T-helper 2 cell treated with Interferon-gamma antibody and Interleukin-4, amounts not matched to agents 5 μg/mL and 100 μg/mL, for 36 hours (primary cell): ENCODE measurements at places on chromosomes 4 and X.

- DNase-seq, result no peak
These were observed 409.1 kb upstream of the TEX13C start for GRCh38 chrX:124910611-124911010.

- no peak for DNase-seq
These were observed 165.0 kb downstream of the HEPH start for GRCh38 chrX:66328950-66329596.

DNA sequence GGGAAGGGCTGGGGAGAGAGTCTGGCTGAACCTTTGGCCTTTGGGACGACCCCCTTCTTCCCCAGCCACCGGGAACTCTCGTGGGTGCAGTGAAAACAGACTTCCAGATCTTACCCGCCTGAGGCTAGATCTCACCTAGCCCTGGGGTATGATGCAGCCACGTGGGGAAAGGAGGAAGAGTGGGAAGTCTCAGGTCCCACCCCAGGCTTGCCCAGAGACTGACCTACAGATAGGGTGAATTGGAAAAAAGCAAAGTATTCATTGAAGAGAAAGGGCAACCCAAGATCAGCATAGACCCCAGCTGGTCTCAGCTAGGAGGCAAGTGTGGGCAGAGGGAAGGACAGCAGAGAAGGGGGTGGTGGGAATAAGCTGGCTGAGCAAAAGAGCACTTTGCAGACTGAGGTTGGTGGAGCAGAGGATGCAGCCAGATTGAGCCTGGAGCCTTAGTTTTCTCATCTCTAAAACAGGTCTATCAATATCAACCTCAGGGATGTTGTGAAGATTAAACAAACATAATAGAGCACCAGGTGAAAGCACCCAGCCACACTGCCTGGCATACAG, 4.2 kb upstream of the EFNB1 start:
- DNase-seq, result no peak

- DNase-seq, result no peak
These were observed 14.0 kb upstream of the ART3 start for GRCh38 chr4:76060506-76060905.

GRCh38 chrX:129925305-129926092, 19.5 kb downstream of the UTP14A start:
- peak; percentile 49 for DNase-seq

GRCh38 chr4:111689214-111689613, 456.0 kb upstream of the FAM241A start:
- no peak for DNase-seq

GRCh38 chr4:119005928-119006460, 117.3 kb downstream of the SYNPO2 start:
- DNase-seq, result no peak

DNA sequence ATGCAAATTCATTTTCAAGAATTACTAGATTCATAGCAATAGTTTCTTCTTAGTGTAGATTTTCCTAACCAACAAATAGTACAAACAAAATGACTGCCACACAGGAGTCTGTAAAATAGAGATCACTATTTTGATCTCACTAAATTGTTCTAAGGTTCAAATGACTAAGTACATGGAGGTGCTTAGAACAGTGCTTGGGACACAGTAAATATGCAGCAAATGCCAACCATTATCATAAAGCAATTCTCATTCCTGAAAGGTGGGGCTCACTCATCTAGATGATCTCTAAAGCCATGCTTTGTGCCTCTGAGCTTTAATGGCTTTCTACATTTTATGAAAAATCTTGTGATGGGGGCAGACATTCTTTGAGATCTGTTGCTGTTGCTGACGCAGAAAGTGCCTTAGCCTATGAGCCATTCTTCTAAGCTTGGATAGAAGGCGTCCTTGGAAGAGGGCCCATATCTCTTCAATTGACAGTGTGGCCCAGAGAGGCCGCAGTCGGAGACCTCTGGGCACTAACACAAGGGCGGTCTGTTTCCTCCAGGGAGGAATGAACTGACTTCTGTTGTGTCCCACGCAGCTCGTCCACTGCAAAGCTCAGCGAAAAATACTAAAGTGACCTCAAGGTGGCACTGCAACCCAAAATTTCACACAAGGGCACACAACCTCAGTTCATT, 23.5 kb downstream of the TLR10 start:
- DNase-seq, result peak; percentile 32

GRCh38 chr4:105171912-105172311, 25.2 kb downstream of the TET2 start:
- no peak for DNase-seq

DNA sequence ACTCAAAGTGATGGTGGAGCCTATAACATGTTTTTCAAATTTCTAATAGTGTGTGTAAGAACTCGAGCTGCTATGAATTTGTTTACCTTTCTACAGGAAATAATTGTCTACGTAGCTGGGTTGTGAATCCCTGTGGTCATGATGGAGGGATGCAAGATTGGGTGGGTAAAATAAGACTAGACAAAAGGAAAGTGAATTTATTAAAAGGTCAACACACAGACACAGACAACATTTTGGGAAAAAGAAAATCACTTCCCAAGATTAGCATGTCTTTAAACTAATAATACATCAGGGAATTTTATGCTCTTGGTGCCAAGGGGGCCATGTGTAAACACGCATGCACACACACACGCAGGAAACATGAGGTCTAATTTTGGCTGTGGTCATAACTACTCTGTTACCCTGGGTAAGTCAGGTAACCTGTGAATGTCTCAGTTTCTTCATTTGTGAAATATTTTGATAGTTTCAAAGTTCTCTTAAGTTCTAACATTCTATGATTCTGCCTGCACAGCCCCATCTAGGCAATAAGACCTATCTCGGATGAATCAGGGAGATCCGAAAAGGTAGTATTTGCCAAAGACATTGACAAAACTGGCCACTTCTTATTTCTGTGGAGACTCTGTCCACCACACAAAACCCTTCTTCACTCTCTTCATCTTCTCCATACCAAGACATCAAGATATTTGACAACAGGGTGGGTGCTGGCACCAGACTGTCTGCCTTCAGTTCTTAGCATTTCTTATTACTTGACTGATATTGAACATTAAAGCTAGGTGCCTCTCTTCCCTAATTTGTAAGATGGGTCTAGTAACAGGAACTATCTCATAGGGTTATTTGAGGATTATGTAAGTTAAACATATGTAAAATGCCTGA, 1.6 kb upstream of the UNC5C start:
- no peak for DNase-seq

DNA sequence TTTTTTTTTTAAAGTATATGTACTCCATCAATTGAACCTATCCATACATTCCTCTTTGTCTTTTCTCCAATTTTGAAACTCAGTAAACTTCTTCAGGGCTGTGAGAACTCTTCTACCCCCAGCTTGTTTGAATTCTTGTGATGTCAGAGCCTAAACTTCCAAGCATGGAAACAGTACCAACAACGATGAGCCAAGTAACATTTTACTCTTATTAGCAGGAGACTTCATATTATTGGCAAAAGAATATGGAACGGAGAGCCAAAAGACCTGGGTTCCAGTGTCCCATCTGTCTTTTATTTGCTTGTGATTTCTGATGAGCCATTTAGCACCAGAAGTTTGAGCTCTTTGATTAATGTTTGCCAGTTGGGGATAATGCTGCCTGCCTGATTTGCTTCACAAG, 5.3 kb downstream of the DIAPH2 start:
- no peak for DNase-seq

DNA sequence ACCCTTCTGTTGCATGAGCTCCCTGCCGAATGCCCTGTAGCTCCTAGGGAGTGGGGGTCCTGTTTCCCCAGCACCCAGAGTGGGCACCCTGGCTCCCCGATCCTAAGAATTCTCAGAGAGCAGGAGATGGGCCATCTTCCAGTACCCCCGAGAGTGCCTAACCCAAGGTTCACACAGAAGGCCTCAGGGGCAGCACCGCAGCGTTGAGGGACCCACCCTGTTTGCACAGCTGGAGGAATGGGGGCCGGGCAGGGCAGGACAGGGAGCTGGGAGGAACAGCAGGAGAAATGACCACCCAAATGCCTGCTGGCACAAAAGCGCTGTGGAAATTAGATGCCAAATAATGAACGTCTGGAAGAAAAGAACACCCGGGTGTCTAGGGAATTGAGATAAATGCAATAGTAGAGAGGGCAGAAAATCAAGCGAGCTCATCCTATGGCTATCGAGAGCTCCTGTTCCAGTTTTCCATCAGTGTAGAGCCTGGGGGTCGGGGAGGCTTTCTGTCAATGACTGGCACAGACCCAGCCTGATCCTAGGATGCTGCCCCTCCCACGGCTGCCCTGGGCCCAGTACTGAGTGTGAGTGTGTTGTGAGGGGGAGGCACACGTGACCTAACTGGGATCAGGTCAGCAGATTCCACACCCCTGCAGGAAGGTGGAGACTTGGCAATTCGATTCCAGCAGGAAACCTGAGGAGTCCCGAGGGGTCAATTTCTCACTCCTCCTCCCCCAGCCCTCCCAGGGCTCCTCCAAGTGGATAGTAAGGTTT, 25.7 kb downstream of the SEPTIN6 start:
- DNase-seq, result no peak

DNA sequence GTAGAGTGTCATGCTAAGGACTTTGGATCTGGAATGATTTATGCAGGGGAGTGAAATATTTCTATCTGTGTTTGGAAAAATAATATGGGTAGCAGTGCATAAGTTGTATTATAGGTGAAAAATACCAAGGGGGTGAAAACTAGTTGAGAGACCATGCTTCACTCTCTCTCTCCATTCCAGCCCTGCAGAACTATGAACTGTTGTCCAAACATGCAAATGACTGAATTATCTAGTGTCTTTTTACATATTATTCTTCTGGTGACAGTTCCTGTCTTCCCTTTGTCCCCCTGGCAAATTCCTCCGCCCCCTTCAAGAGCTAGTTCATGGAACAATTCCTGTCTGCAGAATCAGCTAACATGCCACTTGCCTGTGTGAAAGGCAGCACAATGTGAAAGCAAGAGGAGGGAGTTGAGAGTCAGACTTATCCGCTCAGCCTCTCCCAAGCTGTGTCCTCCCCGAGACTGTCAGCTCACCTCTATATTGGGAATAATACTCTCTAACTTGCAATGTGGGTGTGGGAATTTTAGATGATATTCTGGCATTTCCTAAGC, 2.3 kb downstream of the PF4 start:
- DNase-seq, result no peak

- DNase-seq, result no peak
These were observed 174.6 kb downstream of the ZNF330 start for GRCh38 chr4:141395246-141395830.

- no peak for DNase-seq
These were observed 429.1 kb downstream of the SPRY1 start for GRCh38 chr4:123825596-123826291.

- DNase-seq, result no peak
These were observed 103.6 kb downstream of the GUCY2F start for GRCh38 chrX:109378281-109378680.

GRCh38 chrX:110397339-110397738, 38.7 kb downstream of the RTL9 start:
- DNase-seq, result no peak

GRCh38 chr4:83138946-83139345, 24.4 kb upstream of the PLAC8 start:
- peak; percentile 6 for DNase-seq
